ENCODE measurements at places on chromosomes 13 and 19.
A peak's percentile ranks its signal among the peaks of the same experiment; 100 is the strongest.

GRCh38 chr13:32889986-32890565, 126.1 kb upstream of the KL start:
- DNase-seq = no peak

DNA sequence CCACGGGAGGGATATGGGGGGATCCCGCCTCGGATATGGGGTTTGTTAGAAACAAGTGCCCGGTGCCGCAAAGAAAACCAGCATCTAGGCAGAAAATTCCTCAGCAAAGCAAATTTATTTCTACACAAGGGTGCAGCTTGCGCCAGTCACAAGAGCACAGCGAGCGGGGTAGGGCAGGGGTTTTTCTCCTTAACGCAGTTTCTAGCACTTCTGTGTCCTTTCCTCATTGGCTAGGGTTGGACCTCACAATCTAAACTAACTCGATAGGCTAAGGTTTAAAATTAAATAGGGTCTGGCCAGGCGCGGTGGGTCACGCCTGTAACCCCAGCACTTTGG, 595 bp downstream of the ZNF440 start:
- no peak for DNase-seq

- no peak for DNase-seq
Measured at GRCh38 chr13:114328034-114328433, 13.7 kb downstream of the CHAMP1 start.

- no peak for DNase-seq
Measured at GRCh38 chr13:29572575-29572974, 22.9 kb downstream of the SLC7A1 start.

GRCh38 chr13:29535663-29536655, 59.5 kb downstream of the SLC7A1 start:
- no peak for DNase-seq

DNA sequence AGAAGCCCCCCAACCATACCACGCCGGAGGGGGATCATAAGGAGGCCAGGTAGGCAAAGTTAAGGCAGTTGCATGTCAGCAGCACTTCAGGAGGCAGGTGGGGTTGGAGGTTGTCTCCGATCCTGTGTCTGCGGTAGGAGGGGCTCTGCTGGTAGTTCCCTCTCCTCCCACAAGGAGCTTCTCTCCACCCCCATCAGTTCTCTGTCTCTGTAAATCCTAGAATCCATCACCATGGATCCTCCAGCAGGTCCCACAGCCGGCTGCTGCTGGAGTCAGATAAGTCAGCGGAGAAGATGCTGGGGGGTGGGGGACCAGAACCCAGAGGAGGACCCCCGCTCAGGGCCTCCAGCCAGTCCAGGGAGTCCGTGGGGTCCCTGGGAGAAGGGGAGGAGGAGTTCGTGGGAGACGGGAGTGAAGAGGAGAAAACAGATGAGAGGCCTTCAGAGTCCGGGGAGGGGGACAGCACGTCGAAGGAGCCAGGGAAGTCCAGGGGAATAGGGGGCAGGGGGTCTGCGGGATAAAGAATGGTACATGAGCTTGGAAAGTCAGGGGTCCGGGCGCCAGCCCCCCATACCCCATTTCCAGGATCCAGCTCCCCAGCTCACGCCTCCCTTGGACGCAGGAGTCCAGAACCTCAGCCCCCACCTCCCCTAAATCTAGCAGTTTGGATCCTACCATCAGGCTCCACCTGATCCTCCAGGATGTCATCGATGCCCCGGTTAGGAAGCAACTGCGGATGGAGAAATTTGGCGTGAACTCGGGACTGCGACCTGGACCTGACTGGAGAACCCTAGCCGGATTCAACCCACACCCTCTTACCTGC, 6.3 kb downstream of the MAMSTR start:
- no peak for DNase-seq

- DNase-seq = no peak
Measured at GRCh38 chr19:45137179-45137761, 23.5 kb downstream of the NKPD1 start.

- no peak for DNase-seq
Measured at GRCh38 chr19:4080473-4080872, 13.8 kb upstream of the ZBTB7A start.

DNA sequence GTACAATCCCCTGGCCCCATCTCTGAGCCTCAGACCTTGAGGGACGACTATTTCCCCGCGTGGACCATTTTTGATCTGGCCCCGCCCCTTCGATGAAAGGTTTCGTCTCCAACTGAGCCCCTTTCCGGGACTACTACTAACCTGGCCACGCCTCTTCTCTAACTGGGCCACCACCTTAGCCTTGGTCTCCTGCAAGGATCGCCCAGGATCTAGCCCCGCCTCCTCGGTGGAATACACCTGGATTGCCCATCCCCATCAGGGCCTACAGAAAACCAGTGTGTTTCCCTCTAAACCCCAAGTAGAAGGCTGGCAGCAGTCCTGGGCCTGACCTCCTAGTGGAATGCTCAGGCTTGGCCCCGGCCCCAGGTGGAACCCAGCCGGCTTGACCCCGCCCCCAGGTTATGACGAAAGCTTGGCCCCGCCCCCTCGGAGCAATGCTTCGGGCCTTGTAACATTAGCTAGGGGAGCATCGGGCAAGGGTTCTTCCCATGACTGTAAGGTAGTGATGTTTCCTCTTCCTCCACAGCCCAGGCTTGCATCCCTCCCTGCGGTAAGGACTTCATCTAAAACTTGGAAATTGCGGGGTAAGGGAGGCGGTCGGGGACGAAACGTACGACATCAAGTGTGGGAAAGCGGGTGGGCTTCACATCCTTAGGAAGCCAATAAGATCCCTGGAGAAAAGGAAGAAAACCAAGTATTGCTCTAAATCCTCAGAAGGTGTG, 9.1 kb downstream of the SPACA6 start:
- DNase-seq = peak; percentile 17

- no peak for DNase-seq
Measured at GRCh38 chr13:27927444-27928352, 7.9 kb downstream of the PDX1 start.

- peak; percentile 10 for DNase-seq
Measured at GRCh38 chr19:57830071-57830602, at the start of gene ZNF587B. Gene ZNF587B, plus strand, starts transcription at chr19:57830299. Its CDS starts 230 bp downstream, at chr19:57830529.

DNA sequence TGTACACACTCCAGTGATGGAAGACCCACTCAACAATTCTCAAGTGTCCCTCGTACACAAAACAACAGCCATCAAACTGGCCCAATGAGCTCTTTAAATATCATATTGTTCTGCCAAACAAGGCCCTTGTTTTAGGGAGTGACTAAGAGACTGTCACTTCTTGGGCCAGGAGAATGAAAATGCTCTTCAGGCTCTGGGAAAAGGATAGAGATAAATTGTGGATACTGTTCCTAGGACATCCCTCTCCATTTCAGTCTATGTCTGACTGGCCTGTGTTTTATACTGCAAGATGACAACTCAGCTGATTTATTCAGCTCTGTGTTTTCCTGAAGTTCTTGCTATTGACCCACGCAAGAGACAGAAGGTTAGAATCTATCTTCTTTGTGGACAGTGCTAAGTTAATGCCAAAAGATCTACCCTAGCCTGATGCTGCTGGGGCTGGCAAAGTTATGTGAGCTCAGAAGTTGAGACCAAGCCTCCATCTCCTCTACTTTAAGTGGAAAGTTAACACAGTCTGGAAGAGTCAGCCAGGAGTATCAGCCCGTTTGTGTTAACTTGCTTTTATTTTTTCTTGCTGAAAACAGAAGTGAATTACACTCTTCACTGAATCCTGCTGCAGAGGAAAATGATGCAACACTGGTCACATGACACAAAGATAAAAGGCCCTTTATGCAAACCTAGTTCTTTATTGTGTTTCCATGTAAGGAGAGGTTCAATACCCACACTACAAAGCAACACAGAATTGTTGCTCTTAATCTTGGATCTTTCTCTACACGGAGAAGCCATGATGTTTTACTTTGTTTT, 14.6 kb downstream of the FRY start:
- DNase-seq = peak; percentile 79

GRCh38 chr13:68727798-68728197, 1379.8 kb upstream of the ATXN8OS start:
- DNase-seq = no peak

GRCh38 chr19:16309643-16310042, 15.0 kb upstream of the KLF2 start:
- DNase-seq = no peak

- DNase-seq = peak; percentile 20
Measured at GRCh38 chr19:46515879-46516350, 20.2 kb upstream of the PNMA8B start.

- no peak for DNase-seq
Measured at GRCh38 chr13:25608181-25608580, 236.4 kb downstream of the ATP8A2 start.

- DNase-seq = no peak
Measured at GRCh38 chr19:31908080-31908479, 437.3 kb upstream of the ZNF507 start.

- DNase-seq = no peak
Measured at GRCh38 chr19:46963093-46963734, 56.4 kb upstream of the NPAS1 start.

- DNase-seq = no peak
Measured at GRCh38 chr19:3509566-3509989, 3.5 kb downstream of the FZR1 start.

DNA sequence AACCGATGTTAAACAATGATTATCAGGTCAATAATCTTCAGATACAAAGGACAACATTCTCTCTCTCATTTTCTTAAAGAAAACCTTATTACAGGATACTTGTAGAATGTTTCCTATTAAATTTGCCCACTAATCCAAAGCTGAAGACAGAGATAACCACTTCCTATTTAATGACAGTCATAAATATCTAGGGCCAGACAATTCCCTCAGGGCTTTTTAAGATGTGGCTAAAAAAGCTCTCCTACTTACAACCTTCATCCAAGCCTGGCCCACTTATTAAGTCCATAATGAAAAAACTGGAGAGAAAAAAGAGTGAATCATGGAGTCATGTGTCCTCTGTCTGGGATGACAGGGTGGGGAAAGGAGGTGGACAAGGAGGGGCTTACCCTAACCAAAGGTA, 235.9 kb downstream of the KLF12 start:
- no peak for DNase-seq

GRCh38 chr13:94712812-94713560, 641 bp upstream of the SOX21 start:
- peak; percentile 21 for DNase-seq

DNA sequence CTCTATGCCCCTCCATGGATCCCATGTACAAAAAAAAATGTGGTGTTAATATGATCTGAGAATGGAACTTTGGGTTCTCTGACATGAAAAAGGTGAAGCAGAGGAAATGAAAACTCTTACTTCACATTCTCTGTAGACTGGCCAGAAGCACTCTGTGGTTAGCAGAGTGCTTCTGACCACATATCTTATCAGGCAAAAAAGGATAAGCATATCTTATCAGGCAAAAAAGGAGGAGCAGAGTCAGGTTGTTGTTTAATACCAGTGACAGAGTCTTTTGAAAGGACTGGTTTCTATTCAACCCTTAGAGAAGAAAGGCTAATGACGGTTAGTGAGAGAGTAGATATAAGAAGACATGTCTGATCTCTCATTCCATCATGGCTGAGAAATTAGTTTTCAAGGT, 1404.8 kb downstream of the SLITRK1 start:
- DNase-seq = no peak

DNA sequence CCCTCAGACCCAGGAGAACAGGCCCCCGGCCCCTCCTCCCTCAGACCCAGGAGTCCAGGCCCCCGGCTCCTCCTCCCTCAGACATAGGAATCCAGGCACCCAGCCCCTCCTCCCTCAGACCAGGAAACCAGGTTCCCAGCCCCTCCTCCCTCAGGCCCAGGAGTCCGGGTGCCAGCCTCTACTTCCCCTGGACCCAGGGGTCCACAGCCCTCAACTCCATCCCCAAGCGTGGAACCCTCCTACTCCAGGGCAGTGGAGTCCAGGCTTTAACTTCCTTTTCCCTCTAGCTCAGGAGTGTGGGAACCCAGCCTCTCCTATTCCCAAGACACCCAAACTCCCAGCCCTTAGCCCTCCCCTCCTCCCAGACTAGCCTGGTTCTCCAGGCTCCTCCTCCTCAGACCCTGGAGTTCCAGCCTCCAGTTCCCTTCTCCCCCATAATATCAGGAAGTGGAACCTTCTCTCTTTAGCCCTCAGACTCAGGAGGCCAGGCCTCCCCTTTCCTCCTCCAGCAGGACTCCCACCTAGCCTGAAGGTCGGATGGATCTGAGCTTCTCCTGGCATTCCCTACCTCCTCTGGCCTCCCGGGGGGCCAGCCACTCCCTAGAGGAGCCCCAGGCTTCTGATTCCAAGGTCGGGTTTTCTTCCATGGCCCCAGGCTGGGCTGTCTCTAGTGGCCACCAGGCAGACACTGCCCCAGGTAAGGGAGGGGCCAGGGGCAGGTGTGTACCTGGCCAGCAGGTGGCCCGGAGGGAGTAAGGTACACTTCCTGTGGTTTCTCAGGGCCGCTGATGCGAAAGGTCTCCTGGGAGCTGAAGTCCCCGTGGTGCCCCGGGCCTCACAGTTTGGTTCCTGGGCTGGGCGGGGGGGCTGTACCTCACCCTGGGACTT, at the start of gene TMC4:
TSS of gene TMC4 (minus strand) at position 690 of the 888 bp plus-strand sequence. CDS start at position 647, 43 bp downstream.
- no peak for DNase-seq

All from hippocampal formation (tissue), 2 donors.